ENCODE measurements at places on chromosomes 1 and 21.

DNA sequence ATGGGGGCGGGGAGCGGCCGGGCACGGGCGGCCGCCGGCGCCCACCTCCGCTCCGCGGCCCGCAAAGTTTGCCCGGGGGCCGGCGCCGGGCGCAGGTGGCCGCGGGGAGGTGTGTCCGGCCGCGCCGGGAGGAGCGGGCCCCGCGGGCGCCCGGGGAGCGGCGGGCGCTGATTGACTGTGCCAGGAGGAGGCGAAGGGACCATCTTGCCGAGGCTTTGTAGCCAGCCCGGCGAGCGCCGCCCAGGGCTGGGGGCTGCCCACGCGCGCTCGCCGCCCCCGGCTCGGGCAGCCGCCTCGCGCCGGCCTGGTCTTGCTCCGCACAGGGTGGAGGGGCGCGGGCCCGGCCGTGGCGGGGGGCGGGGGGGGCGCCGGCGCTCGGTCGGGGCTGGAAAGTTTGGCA lies 432 bp downstream of the EPHB2 start:
- DNase-seq: peak; percentile 26

GRCh38 chr1:30058970-30059369 lies 664.4 kb downstream of the MATN1 start:
- no peak for DNase-seq

GRCh38 chr1:29352719-29353420 lies 116.5 kb downstream of the PTPRU start:
- DNase-seq: no peak

DNA sequence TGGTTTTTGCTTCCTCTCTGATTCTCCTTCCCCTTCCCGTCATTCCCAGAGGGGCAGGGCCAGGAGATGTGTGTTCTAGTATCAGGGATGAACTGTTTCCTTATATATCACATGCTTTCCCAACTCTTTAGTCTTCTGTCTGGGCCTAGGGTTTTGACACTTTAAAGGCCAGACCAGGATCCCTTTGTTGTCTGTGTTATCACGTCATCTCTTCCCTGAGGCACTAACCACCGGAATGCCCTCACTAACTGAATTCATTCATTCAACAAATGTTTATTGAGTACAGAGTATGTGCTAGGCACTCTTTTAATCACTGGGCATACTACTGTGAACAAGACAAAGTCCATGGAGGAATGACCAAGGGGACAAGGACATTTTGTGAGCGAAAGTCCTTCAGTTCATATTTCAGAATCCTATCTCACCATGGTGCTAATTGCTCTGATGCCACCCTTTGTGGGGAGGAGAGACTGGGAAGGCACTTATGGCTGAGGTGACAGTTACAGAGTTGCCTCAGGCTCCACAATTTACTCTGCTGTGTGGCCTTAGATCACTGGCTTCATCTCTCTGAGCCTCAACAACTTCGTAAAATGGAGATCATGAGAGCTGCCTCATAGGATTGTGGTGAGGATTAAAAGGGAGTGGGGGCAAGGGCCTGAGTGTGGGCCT lies 12.0 kb upstream of the ZNF362 start:
- no peak for DNase-seq

DNA sequence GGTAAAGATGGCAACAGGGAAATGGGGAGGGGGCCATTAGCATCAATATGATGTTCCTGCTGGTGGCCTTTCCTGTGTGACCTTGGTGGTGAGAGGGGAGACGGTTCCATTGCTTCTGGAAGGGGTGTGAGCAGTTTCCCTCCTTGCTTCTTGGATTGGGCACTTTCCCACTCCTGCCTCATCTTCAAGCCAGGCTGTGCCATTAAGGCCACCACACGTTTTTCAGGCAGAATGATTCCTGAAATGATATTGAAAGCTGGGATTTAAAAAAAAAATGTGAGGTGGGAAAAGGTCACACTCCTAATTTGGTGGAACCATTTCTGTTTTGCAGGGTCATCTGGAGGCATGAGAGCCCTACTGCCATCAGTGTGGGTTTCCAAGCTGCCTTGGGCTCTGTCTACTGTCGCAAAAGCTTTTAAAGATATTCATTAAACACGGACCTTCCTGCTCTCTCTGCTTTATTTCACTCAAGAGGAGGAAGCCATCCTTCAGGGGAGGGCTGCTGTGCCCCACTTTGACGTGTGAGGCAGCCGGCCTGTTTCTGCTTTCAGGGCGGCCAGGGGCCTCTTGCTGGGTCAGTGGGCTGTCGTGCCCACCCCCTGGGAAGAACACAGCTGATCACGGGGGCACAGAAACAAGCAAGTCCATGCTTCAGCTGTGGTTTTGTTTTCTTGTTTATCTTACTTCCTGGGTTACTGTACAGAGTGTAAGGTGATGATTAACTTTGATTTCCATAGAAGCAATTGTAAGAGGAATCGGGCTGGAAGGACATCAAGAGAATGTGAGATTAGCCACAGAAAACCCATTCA lies 8.0 kb downstream of the RIIAD1 start:
- no peak for DNase-seq

DNA sequence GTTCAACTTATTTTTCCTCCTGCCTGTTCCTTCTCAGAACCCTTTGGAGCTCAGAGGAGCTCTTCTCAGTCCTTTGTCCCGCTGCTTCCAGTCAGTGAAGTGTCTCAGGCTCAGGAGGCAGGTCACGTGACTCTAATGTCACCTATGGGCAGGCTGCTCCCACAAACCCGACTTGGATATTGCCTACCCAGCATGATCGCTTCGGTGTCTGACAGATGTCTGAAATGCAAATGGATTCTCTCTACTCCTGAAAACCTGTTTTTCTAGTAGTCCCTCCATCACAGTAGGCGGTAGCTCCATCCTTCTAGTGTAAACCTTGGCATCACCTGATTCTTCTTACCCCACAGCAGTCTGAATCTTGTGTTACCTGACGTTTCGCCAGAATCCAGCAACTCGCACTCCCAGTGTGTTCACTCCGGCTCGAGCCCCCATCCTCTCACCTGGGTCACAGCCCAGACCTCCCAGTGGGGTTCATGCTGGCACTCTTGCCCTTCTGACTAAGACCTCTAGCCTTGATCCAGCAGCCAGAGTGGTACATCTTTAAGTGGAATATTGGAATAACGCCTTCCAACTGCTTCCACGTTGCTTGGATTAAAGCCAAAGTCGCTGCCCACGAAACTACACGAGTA lies 5.4 kb downstream of the PADI6 start:
- DNase-seq: no peak

DNA sequence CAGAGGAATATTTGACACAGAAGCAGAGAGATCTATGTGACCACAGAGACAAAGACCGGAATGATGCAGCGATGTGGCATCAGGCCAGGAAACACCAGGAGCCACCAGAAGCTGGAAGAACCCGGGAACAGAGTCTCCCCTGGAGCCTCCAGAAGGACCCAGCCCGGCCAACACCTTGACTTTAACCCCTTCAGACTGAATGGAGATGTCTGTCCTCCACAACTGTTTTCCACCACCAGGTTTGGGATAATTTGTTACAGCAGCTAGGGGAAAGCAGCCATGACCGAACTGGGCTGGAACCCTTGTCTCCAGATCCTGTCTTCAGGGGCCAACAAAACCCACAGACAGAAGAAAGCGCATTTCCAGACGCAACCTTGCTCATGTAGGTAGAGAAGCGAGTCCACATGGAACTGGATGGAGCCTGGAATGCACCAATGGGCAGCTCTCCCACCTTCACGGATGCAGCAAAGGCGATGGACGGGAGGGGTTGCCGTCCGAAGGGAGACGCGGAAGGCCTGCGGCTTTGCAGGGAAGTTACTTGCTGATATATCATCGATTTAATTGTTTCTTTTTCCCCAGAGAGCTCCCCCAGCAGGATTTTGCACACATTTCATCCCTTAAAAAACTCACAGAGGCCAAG lies 396.6 kb downstream of the NPHP4 start:
- DNase-seq: no peak

GRCh38 chr1:176773038-176773437 lies 310.1 kb downstream of the PAPPA2 start:
- no peak for DNase-seq

- no peak for DNase-seq
Measured at GRCh38 chr1:45822644-45823043, 19.2 kb downstream of the MAST2 start.

GRCh38 chr21:46158666-46159300 lies 3.4 kb upstream of the FTCD start:
- DNase-seq: no peak

- DNase-seq: no peak
Measured at GRCh38 chr1:168427051-168427450, 116.7 kb downstream of the XCL2 start.

- no peak for DNase-seq
Measured at GRCh38 chr1:81832573-81832972, 31.8 kb downstream of the ADGRL2 start.

- DNase-seq: no peak
Measured at GRCh38 chr1:125118147-125118993, 3933.6 kb downstream of the SRGAP2C start.
